ENCODE measurements at places on chromosomes 2 and 18.
A peak's percentile ranks its signal among the peaks of the same experiment; 100 is the strongest.

DNA sequence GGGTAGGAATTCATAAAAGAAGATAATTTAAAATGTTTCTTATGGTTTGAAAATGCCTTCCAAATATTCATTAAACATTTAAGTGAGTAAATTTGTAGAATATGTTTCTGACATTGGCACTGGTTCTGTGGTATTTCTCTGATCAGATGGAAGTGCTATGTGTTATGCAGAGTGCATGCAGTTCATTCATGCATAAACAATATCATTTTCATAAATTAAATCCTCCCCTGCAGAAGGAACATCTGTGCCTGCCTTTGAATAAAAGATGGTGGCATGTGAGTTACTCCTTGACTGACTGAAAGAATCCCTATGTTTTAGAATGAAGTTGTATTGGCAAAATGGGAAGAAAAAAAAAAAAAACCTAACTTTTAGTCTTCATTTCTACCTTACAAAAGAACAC lies 5.9 kb downstream of the NEUROD1 start:
- DNase-seq: no peak

- peak; percentile 82 for DNase-seq
Measured at GRCh38 chr2:71510196-71510807, 56.9 kb downstream of the DYSF start.

DNA sequence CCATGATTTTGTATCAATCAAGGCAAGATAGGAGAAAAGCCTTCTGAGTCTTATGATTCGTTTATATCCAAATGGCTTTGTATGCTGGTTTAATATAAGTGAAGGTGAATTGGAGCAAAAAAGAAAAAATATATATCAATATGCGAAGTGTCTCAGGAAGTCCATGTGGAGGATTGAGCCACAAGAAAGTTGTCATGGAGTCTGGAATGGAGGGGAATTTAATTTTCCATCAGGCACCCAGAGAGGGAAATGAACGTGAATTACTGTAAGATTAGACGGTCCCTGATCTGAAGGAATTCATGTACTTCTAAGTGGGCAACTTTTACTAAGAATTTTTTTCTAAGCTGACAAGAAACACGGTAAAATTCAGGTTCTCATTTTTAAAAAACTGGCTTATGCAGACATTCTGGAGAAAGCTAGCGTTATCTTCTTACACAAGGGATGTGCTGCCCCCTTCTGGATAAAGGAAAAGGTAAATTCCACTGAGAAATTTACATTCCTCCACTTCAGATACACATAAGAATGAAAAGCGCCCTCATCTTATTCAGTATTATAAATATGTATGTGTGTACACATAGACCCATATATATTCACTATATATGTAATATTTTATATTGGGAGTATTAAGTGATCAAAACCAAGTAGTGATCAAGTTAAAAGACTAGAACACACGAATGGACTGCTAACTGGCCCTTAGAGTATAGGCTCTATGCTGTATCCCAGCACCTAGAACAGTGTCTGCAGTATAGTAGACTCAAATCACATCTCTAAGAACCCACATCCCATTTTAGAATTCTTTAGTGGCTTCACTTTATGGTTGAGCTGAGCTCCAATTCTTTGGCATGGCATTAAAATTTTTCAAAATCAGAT lies 289.0 kb upstream of the TFPI start:
- DNase-seq: no peak

- DNase-seq: no peak
Measured at GRCh38 chr2:113162173-113162572, 11.6 kb upstream of the PSD4 start.

GRCh38 chr18:3332376-3332775 lies 70.4 kb downstream of the MYL12B start:
- no peak for DNase-seq

DNA sequence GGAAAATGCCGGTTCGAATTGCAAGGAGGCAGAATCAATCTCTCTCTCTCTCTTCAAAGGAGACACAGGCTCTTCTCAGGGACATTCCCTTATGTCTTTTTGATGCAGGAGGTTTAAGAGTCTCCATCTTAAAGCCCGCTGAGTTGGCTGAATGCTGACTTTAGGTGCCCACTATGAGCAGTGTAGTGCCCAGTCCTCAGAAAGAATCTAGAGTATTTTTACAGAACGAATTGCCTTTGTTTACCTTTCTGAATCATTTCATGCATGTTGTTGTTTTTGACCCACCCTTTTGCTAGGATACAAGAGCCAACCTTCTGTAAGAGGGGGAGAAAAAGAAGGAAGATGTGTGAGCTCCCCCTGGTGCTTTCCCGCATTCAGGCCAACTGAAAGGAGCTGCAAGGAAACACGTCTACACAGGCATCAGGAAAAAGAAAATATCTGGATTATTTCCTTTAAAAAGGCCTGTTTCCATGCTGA lies 193.5 kb upstream of the TCF4 start:
- no peak for DNase-seq

DNA sequence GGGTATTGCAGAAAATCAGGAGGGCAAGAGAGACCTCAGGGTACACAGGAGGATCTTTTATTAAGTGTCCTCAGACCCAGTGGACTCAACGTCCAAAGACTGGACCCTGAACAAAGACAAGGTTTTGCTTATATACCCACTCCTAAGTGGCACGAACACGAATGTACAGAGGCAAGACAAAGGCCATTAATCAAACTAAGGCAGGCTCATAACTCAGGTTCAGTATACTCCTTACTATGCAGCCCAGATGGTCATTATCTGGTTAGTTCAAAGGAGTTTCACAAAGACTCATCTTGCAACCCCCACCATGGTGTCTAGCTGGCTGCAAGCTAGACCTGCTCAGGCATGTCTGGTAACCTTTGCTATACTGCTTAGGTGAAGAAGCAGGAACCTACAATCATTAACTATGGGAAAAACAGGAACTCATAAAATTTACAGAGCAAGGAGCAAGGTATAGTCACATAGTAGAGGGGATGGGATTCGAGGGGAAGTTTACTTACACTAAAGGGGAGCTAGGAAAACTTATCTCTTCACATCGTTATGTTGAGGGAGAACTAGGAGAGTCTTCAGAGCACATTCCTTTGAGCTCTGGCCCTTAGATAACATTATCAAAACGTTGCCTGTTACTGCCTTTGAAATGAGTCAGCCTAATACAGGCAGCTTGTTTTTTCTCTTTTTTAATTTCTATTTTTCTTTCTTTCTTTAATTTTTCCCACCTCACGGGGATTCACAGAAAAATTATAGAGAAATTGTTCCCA lies 33.9 kb downstream of the SLC4A3 start:
- DNase-seq: no peak

- DNase-seq: no peak
Measured at GRCh38 chr2:174888646-174889271, 116.4 kb downstream of the CHN1 start.

DNA sequence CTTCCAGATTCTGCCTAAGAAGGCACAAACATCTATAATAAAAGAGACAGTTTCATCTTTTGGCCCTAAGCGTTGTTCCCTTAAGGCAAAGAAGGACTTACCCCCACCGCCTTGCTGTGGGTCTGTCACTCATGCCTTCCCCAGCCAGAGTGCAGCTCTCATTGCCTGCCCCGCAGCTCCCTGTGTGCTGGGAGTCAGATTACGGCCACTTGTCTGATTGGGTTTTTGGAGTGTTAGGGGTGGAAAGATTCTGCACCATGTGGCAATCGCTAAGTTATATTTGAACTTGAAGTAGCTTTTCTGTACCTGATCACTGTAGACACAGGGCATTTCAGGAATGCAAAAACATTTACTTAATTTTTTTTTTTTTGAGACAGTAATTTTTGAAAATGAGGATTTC lies at the start of gene AQP4:
AQP4 (minus strand) TSS at position 151 of the 400 bp plus-strand sequence; CDS start at position 133, 18 bp downstream.
- DNase-seq: no peak
